ENCODE measurements at places on chromosomes 13 and 19. TPM values are rescaled to one million over a fixed set of nuclear protein-coding genes. Genes with fewer than 3 reads are reported as not detected.
A peak's percentile ranks its signal among the peaks of the same experiment; 100 is the strongest.

GRCh38 chr13:65725006-65725405 is 1505.1 kb downstream of the PCDH9 start:
- H3K4me3 ChIP-seq, result no peak overlapping the region
- no peaks in the 10 kb centered on the region for H3K36me3 ChIP-seq
- H3K27ac ChIP-seq, result no peak overlapping the region
- H3K27me3 ChIP-seq, result no peaks in the 10 kb centered on the region

DNA sequence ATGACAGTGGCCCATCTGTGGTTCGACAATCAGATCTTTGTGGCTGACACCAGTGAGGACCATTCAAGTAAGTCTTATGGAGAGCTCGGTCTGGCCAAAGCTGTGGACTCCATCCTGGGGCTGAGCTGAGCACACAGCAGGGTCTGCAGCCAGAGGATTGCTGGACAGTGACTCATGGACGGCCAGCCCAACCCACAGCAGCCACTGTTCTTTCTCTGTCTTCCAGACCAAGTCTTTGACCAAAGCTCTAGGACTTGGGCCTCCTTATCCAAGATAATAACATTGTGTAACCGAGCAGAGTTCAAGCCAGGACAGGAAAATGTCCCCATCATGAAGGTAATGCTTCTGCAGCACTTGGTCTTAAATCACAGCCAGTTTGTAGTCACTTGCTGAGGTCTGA is 12.4 kb downstream of the ATP12A start:
- H3K36me3 ChIP-seq, result no peaks in the 10 kb centered on the region
- no peaks in the 10 kb centered on the region for H3K4me1 ChIP-seq
- no peaks in the 10 kb centered on the region for H3K27me3 ChIP-seq
- H3K27ac ChIP-seq, result no peak overlapping the region

GRCh38 chr13:59250336-59251189 is 913.2 kb downstream of the DIAPH3 start:
- no peaks in the 10 kb centered on the region for H3K4me1 ChIP-seq
- no peak for DNase-seq
- H3K27me3 ChIP-seq, result no peaks in the 10 kb centered on the region
- H3K36me3 ChIP-seq, result no peaks in the 10 kb centered on the region
- H3K4me3 ChIP-seq, result no peak overlapping the region
- H3K27ac ChIP-seq, result no peak overlapping the region

The CERS4 gene
- 53.1 TPM for total RNA-seq

GRCh38 chr19:19034204-19034624 is 811 bp downstream of the ARMC6 start:
- peak overlapping the region; percentile 68 for H3K4me3 ChIP-seq
- H3K36me3 ChIP-seq, result no peaks in the 10 kb centered on the region
- H3K27ac ChIP-seq, result no peak overlapping the region
- no peaks in the 10 kb centered on the region for H3K27me3 ChIP-seq
- DNase-seq, result peak; percentile 38

The SIPA1L3 gene
- 41.5 TPM for total RNA-seq

GRCh38 chr19:2492870-2493269 is 16.9 kb downstream of the GADD45B start:
- H3K27ac ChIP-seq, result no peak overlapping the region
- no peaks in the 10 kb centered on the region for H3K27me3 ChIP-seq
- H3K4me3 ChIP-seq, result no peak overlapping the region
- no peak for DNase-seq

DNA sequence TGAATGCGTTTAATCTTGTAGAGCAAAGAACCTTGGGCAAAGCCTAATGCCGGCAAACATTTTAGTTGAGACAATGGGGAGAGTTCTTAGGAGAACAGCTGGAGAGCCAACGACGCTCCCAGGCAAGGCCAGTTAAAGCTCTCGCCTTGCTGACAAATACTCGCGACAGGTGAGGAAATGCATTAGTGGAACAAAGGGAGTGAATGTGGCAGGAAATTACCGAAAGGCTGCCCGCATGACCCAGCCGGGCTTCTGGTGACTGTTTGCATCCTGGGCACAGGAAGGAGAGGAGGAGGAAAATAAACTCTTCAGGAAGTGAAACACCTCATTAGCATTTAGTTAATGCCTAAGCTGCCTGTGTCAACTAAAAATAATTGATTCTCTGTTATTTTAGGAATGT is 74.6 kb downstream of the SHISA2 start:
- no peak overlapping the region for H3K4me3 ChIP-seq
- peaks cover 7% of the 10 kb centered on the region for H3K4me1 ChIP-seq
- H3K36me3 ChIP-seq, result no peaks in the 10 kb centered on the region
- H3K27ac ChIP-seq, result peak overlapping the region; percentile 26
- no peaks in the 10 kb centered on the region for H3K27me3 ChIP-seq

Data from body of pancreas (tissue), 4 donors.